ENCODE measurements at places on chromosomes 12 and 14.

- H3K4me1 ChIP-seq, result no peaks in the 10 kb centered on the region
- no peaks in the 10 kb centered on the region for H3K36me3 ChIP-seq
- no peaks in the 10 kb centered on the region for H3K27me3 ChIP-seq
- no peak overlapping the region for H3K4me3 ChIP-seq
- H3K27ac ChIP-seq, result no peak overlapping the region
These were observed 1.4 kb downstream of the FOXA1 start for GRCh38 chr14:37593511-37594237.

DNA sequence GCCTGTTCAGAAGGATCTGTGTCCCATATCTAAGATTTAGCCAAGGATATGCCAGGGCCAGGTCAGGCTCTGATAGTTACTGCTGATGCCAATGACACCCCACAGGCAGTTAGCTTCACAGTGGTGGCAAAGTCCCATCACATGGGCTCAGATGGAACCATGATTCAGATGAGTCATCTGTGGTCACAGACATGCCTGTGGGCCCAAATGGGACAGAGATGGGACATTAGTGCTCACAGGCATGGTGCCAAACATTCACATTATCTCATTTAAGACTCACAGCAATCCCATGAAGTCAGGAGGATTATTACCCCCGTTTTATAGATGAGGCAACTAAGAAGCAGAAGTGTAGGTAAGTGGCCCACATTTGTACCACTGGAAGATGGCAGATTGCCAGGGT is 207.8 kb downstream of the DPF3 start:
- no peaks in the 10 kb centered on the region for H3K27me3 ChIP-seq
- DNase-seq, result no peak
- no peak overlapping the region for H3K27ac ChIP-seq
- no peak overlapping the region for H3K4me3 ChIP-seq
- no peaks in the 10 kb centered on the region for H3K4me1 ChIP-seq

DNA sequence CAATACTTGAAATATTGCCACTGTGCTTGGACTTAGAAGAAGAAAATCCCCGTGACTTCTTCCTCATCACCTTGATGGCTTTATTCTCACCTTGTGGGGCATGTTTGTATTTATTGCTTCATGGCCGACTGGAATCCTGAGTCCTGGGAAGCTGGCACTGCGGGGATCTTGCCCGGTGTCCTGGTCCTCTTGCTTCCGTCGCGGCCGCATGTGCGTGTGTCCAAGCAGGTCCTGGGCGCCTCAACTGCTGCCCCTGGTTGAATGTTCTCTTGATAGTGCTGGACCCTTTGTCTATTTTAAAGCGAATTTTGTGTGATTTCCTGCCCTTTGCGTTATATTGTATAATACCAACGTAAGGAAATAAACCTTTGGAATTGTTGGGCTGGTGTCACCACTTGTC is 6.3 kb upstream of the PUS1 start:
- peaks cover 21% of the 10 kb centered on the region for H3K4me1 ChIP-seq
- H3K36me3 ChIP-seq, result no peaks in the 10 kb centered on the region
- H3K4me3 ChIP-seq, result no peak overlapping the region
- peak overlapping the region; percentile 56 for H3K27ac ChIP-seq

- H3K36me3 ChIP-seq, result peaks cover 8% of the 10 kb centered on the region
- no peaks in the 10 kb centered on the region for H3K27me3 ChIP-seq
- H3K27ac ChIP-seq, result no peak overlapping the region
- no peak for DNase-seq
- peaks cover 13% of the 10 kb centered on the region for H3K4me1 ChIP-seq
These were observed 6.7 kb upstream of the DNAAF2 start for GRCh38 chr14:49641697-49642129.

GRCh38 chr12:107564946-107565345 is 120.7 kb upstream of the PWP1 start:
- no peak overlapping the region for H3K27ac ChIP-seq
- no peaks in the 10 kb centered on the region for H3K36me3 ChIP-seq
- H3K27me3 ChIP-seq, result peaks cover 7% of the 10 kb centered on the region
- no peaks in the 10 kb centered on the region for H3K4me1 ChIP-seq
